Activated gamma-delta T cell (primary cell): ENCODE measurements at places on chromosomes 1 and 21.

- no peak for DNase-seq
These were observed 323.3 kb downstream of the KCTD3 start for GRCh38 chr1:215890438-215890837.

GRCh38 chr1:37914719-37915475, 32.0 kb downstream of the INPP5B start:
- no peak for DNase-seq

DNA sequence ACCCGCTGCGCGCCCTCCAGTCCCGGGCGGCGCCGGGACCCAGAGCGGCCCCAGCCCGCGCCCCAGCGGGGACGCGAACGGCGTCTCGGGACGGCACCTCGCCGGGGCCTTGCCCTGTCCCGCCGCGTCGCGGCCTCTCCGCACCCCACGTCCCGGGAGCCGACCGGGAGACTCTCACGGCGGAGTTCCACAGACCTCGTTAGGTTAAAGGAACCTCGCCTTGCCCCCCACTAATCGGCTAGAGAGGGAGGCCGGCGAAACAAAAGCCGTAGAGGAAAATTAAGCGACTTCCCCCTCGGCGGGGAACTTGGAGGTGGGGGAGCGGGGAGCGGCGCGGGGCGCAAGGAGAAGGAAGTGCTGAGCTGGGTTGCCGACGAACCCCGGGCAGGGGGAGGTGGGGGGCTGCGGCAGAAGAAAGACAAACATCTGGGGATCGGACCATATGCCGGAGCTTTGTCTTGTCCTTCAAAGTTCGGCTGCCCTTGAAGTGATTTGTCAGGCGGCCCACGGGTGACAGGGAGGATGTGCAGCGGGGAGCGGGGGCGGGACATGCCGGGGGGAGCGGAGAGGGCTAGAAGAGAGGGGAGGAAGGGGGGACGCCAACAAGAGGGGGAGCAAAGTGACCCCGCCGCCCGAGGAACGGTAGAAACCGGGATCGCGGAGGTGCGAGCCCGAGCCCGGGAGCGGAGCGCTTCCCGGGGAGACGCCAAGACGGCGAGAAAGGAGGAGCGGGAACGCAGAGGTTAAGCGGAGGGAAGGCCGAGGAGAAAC, 120.0 kb upstream of the RRP15 start:
- no peak for DNase-seq

- DNase-seq, result no peak
These were observed 19.6 kb downstream of the CAPN8 start for GRCh38 chr1:223645903-223646302.

DNA sequence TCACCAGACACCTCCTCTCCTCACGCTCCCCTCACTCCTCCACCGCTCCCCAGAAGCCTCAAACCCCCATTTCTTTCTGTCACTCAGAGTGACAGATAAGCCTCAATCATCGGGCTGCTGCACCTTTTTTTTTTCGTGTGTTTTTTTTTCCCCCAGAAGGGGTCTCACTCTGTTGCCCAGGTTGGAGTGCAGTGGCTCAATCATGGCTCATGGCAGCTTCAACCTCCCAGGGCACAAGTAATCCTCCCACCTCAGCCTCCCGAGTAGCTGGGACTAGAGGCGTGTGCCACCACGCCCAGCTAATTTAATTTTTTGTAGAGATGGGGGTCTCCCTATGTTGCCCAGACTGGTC, 1.2 kb upstream of the TMPRSS2 start:
- DNase-seq, result no peak

DNA sequence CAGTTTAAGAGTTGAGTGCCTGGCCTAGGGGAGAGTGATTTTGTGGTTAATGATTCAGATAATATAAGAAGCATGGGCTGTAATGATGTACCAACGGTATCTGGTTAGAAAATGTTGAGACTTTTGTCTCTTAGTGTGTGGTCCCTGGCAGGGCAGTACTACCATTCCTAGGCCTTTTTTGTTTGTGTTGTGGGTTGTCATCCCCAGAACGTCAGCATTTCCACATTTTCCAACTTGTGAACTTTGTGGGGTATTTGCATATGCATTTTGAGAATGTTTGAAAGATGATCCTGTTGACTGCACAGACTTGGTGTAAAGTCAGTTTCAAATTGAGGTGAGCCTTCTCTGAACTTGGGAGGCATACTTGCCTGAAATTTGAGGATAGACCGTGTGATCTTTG, 11.4 kb downstream of the NEK7 start:
- no peak for DNase-seq

- no peak for DNase-seq
These were observed 43.0 kb upstream of the ADAMTS1 start for GRCh38 chr21:26888256-26888655.

DNA sequence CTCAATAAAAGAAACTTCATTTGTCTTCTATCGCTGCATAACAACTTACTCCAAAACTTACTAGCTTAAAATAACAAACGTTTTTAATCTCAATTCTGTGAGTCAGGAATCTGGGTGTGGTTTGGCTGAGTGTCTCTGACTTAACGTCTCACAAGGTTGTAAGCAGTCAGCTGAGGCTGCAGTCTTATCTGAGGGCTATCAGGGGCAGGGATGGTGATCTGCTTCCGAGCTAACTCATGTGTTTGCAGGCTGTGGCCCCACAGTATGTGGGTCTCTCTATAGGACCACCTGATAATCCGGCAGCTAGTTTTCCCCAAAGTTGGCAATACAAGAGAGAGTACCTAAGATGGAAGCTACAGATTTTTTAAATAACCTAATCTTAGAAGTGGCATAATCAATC, 234.2 kb upstream of the FGGY start:
- no peak for DNase-seq

GRCh38 chr21:34670220-34670961, 1.6 kb downstream of the CLIC6 start:
- no peak for DNase-seq

- no peak for DNase-seq
These were observed 67.2 kb downstream of the TTLL7 start for GRCh38 chr1:83931658-83932253.

GRCh38 chr1:31886866-31887265, 51.3 kb downstream of the PTP4A2 start:
- no peak for DNase-seq

DNA sequence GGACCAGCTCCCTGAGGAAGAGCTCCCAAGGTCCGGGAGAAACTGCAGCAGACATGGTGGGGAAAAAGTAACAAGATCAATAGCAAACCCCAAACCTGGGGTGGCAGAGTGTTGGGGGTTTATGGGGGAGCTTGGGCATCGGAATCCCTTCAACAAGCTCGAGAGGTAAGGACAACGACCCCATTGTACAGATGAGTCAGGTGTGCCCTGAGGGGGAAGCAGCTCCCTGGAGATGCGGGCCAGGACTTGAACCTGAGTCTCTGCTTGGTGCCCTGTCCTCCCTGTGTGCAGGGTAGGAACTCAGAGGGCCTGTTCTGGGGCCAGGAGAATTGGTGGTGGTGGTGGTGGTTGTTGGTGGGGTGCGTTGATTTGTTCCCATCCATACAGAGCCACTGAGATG, 125.4 kb downstream of the PTPRU start:
- no peak for DNase-seq

DNA sequence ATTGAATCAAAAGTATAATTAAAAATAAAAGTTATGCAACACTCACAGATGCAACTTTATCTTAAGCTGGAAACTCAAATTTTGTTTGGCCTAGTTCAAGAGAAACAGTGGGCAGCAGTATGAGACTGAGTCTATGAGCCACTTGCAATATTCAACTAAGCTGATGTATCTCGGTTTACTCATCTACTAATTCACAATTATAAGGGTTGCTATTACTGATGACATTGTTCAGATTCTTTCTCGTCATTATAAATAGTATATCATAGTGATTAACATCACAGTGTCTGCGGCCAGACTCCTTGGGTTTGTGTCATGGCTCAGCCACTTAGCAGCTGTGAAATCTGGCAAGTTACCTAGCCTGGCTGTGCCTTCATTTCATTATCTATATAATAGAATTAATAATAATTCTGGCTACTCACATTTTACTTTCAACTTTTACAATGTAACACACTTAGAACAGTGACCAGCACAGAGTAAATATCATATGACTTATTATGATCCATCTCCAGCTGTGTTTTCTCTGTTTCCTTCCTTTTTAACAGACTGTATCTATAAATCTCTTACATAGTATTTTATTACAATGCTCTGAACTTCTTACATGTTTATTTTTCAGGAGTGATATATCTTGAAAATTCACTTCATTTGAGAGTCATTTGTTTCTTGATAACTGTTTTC, 194.3 kb upstream of the RGS18 start:
- DNase-seq, result no peak

- no peak for DNase-seq
These were observed 8.6 kb downstream of the PKP1 start for GRCh38 chr1:201291916-201292315.

- DNase-seq, result no peak
These were observed 1.9 kb downstream of the WLS start for GRCh38 chr1:68230484-68230802.

DNA sequence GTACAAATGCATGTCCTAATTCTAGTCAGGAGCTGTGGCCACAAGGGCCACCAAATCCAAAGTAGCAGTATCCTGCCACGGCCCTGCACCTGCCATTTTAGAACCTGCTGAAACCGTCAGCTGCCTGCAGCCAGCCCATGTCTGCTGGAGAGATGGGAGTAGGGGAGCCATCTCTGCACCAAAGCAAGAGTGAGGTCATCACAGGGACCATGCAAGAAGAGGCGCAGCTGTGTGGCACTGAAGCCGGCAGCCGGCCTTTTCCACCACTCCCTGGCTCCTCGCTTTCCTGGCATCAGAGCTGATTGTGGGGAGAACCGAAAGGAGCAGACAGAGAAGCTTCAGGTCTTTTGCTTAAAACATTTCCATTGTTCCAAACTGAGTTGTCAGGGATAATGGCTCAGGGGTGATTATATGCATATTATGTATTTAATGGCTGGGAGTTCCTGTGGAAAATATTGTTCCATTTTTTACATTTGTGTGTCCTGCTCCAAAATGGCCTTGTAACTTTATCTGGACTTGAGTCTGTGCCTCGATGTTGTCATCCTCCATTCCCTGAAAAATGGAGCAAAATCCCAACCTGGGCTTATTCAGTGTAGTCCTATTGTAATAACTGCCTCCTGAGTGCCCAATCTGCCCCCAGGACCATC, 18.7 kb upstream of the NBL1 start:
- DNase-seq, result no peak

DNA sequence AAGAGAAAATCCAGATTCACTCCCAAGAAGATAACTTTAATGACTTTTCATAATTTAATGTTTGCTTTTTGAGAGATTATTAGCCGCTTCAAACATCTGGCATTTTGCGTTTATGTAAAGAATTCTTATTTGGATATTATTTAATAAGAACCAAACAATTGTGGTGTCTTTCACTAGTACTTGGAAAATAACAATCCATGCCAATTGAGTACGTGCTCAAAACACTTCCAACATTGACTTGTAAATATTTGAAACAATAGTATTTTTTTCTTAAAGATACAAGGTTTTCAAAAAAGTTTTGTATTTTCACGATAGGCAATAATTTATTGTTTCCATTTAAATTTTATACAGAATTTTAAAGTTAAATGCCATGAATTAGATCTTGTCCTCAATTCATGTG, 498.7 kb downstream of the AMY1C start:
- DNase-seq, result no peak

- no peak for DNase-seq
These were observed 4.9 kb downstream of the BCAN start for GRCh38 chr1:156646738-156647211.

DNA sequence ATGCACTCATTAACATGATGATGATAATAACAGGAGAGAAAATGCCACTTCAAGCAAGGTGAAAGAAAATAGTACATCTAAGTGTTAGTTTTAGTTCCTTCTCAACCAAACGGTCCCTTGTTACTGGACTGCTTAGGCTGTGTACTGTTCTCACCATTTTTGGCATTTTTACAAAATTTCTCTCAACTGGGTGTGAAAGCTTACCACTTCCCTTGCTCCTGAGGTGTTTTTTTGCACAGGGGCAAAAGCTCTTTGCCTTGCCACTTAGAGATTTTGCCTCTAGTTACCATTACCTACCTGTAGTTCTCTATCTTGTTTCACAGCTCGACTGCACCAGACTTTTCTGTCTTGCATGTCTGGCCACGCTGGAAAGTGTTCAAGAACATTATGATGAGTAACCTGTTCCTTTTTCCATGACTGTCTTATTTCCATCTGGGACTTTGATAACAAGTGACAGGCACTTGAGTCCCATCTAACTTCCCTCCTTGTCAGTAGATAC, 10.7 kb downstream of the NEK7 start:
- DNase-seq, result no peak
